Epithelial cell of proximal tubule (primary cell): ENCODE measurements at places on chromosomes 13 and 19.

DNA sequence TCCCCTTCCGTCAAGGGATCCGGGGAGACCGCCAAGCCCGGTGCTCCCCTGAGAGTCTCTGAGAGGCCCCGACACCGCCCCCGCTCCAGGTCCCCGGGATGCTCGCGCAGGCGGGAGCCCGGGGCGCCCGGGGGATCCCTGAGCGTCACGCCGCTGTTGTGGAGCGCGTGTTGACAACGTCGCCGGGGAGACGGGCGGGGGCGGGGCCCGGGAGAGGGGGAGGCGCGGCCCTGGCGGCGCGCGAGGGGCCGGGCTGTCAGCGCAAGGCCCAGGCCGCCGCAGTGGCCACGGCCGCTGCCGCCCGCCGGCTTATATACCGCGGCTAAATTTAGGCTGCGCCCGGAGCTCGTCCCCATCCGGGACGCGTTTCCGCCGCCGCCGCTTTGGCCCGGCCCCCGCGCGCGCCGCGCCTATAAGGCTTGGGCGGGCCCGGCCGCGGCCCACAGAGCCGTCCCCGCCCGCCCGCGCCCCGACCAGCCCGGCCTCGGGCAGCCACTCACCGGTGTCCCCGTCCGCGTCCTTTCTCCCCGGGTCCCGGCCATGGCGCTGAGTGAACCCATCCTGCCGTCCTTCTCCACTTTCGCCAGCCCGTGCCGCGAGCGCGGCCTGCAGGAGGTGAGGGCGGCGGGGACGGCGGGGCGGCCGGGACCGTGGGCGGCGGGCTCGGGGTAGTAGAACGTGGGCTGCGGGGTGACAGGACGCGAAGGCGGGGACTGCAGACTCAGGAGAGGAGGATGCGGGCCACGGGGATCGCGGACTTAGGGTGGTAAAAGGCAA lies at the start of gene KLF2:
TSS of gene KLF2 (plus strand) at position 443 of the 777 bp plus-strand sequence. CDS start at position 541, 98 bp downstream.
- DNase-seq, result no peak

DNA sequence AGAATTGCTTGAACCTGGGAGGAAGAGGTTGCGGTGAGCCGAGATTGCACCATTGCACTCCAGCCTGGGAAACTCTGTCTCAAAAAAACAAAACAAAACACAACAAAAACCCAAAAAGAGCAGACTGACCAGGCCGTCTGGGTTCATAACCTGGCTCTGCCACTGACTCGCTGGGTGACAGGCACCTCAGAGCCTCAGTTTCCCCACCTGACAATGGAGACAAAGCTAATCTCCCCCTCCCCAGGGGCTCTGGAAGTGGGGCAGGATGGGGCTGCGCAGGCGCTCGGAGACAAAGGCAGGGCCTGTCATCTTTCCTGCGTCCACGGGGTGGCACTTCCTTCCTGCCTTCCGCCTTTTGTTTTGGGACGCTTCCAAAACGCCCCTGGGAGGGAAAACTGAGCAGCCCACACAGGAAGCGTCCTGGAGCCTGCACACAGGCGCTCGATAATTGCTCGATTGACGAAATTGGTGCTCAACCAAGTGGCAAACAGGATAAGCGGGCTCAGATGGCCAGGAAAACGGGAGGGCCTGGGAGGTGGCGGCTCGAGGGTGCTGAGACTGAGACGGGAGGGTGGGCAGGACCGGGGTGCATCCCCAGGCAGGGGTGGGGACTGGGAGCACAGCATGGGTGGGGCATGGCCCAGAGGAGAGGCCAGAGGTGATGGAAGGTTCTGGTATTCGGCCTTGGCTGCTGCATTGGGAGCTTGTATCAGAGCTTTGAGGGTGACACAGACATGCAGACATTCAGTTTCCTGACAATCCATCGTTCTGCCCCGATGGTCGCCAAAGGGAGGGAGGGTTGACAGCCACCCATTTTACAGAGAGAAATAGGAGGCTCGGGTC lies 17.8 kb downstream of the SPC24 start:
- DNase-seq, result no peak

GRCh38 chr19:18322318-18322758 lies 538 bp downstream of the LSM4 start:
- DNase-seq, result no peak

- DNase-seq, result no peak
Observed at GRCh38 chr13:94427313-94427953, 52.0 kb downstream of the DCT start.

DNA sequence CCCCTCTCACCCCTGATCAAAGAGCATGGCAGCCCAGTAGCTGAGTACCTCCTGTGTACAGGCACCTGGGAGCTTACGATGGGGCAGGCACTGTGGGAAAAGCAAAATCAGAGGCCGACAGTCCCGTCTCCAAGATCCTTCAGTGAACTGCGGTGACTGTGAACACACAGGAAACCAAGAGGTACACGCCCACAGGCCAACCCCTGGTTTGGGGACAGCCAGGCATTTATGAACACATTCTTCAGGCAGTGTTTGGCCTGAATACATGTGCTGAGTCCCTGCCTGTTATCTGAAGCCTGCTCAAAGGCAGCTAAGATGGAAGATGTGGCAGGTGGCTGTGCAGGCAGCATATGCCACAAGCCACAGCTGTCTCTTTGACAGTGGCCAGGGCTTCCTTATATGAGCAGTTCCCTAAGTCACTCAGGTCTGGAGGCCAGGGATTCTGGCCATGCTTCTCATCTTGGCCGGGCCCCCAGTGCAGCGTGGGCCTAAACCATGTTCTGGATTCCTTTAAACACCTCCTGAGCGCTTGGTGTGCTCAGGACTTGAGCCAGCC lies 123.6 kb downstream of the UQCRFS1 start:
- no peak for DNase-seq

GRCh38 chr13:79534596-79534995 lies 53.6 kb downstream of the NDFIP2 start:
- no peak for DNase-seq

DNA sequence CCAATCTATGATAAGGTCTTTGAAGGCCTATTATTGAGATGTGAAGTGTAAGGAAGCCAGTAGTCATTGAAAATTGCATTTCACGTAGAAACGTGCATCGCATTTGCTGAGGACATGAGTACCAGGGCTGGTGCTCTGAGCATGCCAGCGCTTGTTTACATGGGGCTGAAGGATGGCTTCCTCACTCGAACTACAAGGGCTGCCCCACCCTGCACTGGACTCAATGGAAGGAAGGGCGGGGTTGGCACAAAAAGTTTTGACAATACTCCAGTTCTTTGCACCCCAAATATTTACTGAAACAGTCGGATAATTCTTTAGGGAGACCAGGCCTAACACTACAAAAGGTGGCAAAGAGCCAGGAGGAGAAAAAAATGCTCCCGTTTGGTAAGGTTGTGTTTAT lies 28.9 kb upstream of the MED4 start:
- no peak for DNase-seq

- DNase-seq, result no peak
Observed at GRCh38 chr13:41652735-41653361, 195.5 kb downstream of the RGCC start.

DNA sequence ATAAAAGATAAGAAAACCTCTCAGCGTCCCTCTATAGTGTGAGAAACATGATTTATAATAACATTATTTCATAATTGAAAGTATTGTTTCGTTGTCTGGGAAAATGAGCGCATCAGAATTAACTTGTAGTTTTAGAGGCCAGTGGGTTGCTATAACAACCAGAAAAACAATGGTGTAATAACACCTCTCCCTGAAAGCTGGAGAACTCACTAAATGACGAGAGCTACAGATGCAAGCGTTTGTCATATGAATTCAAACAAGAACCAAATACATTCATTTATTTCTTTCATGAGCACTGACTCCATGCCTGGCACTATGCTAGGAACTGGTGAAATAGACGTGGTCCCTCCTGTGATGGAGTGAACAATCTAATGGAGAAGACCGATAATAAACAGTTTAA lies 16.3 kb downstream of the KBTBD7 start:
- no peak for DNase-seq

DNA sequence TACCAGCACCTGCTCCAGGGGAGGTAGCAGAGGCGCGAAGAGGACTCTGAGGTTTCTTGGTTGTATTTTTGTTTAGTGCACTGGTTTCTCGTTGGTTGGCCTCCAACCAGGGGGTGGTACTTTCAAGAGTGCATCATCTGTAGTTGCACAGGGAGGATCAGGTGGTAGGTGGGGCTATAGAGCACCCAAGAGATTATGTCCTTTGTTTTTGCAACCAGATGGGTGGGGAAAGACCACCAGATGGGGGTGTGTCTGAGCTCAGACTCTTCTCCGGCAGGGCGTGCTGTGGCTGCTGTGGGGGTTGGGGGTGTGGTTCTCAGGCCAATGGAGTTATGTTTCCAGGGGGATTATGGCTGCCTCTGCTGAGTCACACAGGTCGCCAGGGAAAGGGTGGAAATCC lies 254.4 kb upstream of the KLF12 start:
- no peak for DNase-seq

- DNase-seq, result no peak
Observed at GRCh38 chr19:15702534-15702930, 25.3 kb upstream of the OR10H2 start.

- no peak for DNase-seq
Observed at GRCh38 chr13:89966524-89966923, 1381.0 kb upstream of the MIR17HG start.
